Foreskin keratinocyte (primary cell): ENCODE measurements at places on chromosomes 11 and 22. TPM values are rescaled to one million over a fixed set of nuclear protein-coding genes. Genes with fewer than 3 reads are reported as not detected.

TOLLIP gene
- polyA plus RNA-seq, result 44.5 and 52.5 TPM in 2 replicates

RFPL3 gene
- not detected in 2 replicates for polyA plus RNA-seq

ZNHIT2 gene
- polyA plus RNA-seq, result 19.8 and 21.8 TPM in 2 replicates

SYT13 gene
- not detected in 2 replicates for polyA plus RNA-seq

KCNK7 gene
- 0.66 and 1.0 TPM in 2 replicates for polyA plus RNA-seq

- no peak for DNase-seq
These were observed 25.3 kb upstream of the PRR5 start for GRCh38 chr22:44676441-44677352.

DNA sequence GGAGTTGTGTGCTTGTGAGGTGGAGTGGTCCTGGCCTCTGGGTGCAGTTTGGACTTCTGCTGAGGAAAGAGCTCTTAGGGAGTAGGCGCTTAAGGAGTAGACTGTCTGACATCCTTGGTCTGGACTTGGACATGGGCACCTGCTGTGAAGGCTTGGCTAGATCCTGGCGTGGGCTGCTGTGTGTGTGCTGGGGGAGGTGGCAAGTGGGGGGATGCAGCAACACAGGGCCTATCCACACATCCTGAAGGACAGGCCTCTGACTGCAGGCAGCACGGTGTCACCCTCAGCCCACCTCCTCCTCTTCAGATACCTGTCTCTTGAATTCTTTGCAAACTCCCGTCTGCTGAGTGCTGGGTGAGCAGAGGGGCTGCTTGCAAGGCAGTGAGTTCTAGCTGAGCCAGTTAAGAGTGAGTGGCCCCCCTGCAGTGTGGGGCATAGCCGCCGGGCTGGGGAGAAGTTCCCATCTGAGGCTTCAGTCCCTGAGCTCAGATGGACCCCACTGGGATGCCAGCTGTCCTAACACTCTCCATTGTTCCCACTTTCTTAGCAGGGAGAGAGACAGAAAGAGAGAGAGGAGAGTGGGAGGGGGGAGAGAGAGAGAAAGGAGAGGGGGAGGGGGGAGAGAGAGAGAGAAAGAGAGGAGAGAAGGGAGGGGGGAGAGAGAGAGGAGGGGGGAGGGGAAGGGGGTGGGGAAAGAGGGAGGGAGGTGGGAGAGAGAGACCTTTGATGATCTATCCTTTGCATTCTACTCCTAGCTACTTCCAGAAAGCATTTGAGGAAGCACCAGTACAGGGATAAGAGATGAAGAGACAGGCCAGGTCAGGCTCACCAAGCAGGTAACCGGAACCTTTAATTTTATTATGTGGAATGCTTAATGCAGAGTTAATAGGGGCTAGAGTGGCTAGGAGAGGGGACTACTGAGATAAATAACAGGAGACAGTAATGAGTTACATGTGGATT is 12.6 kb downstream of the SOX10 start:
- DNase-seq, result no peak

GRCh38 chr11:69836401-69836800 is 17.2 kb upstream of the FGF3 start:
- DNase-seq, result no peak
